SK-N-SH treated with all-trans-retinoic acid at 6 μM for 48 hours (cell line): ENCODE measurements at places on chromosomes 7 and 10.

GRCh38 chr7:83873459-83873858 is 224.5 kb upstream of the SEMA3E start:
- no peak for ATAC-seq

DNA sequence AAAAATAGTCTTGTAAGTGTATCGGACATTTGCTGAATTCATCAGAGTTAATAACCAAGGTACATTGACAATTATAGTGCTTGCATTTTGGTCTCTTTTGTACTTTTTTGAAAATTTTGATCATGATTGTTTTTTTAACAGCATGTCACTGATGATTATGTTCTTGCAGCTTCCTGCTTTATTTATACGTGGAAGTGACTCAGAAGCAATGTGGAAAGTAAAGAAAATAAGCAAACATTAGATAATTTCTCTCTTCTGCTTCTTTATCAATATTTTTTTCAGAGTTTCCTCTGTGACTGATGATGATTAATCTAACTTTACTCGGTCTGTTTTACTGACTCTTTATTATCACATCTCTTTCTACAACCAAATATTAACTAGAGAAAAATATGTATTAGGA is 1351.9 kb downstream of the REEP3 start:
- ATAC-seq, result no peak

DNA sequence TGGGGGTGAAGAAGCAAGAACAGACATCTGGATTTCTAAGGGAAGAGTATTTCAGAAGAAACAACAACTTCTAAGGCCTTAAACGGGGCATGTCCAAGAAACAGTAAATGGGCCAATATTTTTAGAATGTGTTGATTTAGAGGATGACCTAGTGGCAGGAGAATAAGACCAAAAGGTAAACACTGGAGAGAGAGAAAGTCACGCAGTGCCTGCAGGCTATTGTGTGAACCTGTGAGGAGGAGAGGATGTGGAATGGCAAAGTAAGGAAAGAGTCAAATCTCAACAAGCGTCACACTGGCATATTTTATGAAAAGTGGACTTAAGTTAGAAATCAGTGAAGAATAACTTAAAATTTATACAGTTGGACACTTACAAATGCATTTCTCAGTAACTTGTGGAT is 78.1 kb upstream of the EGFR start:
- ATAC-seq, result no peak

GRCh38 chr7:33466203-33466602 is 336.8 kb downstream of the BBS9 start:
- no peak for ATAC-seq

GRCh38 chr7:5408777-5409176 is 14.9 kb downstream of the TNRC18 start:
- ATAC-seq, result no peak

GRCh38 chr10:19426034-19426433 is 377.4 kb downstream of the MALRD1 start:
- no peak for ATAC-seq
